ENCODE measurements at places on chromosomes 1 and 21.

DNA sequence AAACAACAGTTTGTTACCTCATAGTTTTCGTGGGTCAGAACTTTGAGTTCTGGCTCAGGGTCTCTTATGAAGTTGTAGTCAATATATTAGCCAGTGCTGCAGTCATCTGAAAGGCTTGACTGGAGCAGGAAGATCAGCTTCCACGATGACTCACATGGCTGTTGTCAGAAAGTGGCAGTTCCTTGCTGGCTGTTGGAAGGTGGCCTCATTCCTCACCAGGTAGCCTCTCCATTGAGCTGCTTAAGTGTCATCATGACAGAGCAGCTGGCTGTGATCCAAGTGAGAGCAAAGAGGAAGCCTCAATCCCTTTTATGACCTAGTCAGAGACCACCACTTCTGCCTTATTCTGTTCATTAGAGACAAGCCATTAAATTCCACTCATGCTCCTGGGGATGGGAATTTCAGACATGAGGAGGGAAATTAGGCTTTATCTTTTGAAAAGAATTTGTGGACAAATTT is 5.6 kb downstream of the OSBPL9 start:
- no peak for DNase-seq

DNA sequence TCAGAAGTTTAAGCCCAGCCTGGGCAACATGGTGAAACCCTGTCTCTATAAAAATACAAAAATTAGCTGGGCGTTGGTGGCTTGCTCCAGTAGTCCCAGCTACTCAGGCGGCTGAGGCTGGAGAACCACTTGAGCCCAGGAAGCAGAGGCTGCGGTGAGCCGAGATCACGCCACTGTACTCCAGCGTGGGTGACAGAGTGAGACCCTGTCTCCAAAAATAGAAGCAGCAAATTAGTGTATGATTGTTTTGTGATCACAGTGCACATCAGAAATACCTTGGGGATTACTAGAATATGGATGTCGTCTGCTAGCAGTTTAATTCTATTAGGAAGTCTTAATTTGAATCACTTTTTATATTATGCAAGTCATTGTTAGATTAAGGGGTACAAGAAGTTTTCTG is 59.0 kb downstream of the ZBTB17 start:
- DNase-seq = no peak

DNA sequence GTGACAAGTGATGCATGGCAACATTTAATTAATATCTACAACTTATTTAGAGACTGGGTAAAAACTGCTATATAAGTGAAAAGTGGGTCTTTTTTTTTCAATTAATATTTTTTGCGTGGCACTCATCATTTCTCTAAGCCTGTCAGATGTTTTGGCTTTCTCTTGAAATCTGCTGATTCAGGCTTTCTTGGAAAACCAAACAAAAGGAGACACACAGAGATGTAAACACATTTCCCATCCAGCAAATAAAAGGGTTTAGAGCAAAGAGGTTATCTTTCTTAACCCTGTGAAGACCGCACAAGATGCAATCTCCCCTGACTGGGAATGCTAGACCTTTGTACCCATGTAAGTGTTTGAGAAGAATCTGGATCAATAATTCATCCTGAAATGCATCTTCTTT is 48.7 kb upstream of the PLXNA2 start:
- DNase-seq = no peak

GRCh38 chr1:89821322-89822108 is 683 bp downstream of the LRRC8D start:
- DNase-seq = no peak

DNA sequence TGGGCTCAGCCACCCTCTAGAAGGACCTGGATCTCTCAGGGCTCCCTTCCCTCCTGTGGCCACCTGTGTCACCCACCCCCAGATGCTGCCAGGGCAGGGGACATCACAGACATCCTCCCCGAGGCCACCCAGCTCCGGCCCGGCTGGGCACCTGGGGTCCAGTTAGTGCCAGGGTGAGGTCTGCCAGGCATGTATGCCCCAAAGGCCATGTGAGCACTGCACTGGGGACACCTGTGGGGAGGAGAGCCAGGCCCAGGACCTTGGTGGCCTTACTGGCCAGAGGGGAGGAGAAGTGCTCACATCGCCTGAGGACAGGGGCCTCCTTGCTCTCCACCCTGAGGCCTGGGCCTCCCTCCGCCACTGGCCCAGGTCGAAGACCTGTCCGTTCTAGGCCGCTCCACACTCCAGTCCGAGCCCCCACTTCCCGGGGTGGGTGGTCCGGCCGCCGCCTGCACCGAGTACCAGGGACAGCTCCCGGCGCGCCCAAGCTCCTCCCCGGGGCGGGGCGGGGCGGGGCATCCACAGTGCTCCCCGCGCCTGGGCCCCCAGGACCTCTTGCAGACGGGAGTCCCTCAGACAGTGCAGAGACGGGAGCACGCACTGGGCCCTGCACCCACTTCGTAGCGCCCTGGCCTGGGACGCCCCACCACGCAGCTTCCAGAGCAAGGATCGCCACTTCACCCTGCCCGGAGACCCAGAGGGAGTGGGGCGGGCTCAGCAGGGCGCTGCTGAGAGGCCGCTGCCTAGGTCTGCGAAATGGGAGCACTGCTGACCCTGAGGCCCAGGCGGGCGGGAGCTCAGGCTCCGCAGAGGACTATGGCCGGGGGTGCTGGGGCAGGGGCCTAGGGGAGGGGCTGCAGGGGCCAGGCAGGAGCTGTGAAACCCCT is 34.3 kb upstream of the CCDC27 start:
- no peak for DNase-seq

DNA sequence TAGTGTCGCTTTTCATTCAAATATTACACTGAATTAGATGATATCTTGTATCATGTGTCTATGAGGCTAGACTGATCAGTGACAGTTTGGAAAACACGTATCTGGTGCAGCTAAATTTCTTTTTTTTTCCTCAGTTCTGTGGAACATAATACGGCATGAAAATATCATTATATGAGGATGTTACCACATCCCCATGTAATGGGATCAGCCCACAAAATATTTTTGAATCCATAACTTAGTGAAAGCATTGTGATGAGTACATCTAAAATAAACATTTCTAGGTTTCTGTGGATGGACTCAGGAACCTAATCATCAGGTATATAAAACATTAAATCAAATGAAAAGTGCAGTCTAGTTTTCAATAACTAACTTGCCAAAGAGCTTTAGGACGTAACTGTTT is 356.3 kb downstream of the USP25 start:
- DNase-seq = no peak

DNA sequence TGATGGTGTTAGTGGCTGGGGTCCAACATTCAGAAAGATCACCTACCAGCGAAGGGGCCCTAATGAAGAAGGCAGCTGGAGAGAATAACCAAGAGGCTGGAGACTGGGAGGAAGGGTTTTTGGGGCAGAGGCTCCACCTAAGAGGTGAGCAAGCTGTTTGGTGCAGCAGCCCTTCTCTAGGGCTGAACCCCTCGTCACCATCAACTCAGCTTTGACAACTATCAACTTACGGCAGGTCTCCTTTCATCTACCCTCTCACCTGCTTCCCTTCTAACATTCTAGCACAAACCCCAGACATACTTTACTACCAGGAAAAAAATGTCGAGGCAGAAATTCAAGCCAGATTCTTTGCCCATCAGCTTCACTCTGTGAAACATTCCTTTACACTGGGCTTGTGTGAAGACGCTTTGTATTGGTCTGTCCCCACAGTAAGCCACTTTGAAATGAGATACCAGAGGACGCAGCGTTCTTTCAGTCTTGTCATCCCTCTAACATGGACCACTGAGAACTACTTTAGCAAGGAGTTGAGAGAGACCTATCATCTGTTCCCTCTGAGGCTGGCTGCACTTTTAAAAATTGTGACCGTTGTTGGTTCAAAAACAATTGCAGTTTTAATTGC is 84.6 kb downstream of the RAVER2 start:
- no peak for DNase-seq

GRCh38 chr1:27561124-27561899 is 42.6 kb downstream of the AHDC1 start:
- no peak for DNase-seq

- no peak for DNase-seq
Observed at GRCh38 chr1:199522936-199523335, 504.6 kb upstream of the NR5A2 start.

GRCh38 chr1:180786624-180787023 is 126.1 kb upstream of the KIAA1614 start:
- no peak for DNase-seq

DNA sequence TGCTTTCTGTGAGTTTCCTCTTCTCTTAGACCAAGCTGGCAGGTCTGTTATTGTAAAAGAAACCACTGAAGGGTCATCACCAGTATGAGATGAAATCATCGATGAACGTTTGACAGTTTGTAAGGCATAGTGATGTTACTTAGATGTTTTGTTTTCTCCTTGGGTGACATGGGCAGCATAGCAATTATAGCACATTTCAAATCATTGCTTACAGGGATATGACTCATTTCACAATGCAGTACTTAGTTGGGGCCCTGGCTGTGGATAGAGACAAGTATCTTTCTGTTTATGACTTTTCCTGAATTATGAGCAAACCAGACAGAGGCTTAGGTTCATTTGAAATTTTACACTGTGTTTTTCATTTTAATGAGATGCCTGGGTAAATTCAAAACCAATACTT is 313.0 kb downstream of the RWDD3 start:
- no peak for DNase-seq

DNA sequence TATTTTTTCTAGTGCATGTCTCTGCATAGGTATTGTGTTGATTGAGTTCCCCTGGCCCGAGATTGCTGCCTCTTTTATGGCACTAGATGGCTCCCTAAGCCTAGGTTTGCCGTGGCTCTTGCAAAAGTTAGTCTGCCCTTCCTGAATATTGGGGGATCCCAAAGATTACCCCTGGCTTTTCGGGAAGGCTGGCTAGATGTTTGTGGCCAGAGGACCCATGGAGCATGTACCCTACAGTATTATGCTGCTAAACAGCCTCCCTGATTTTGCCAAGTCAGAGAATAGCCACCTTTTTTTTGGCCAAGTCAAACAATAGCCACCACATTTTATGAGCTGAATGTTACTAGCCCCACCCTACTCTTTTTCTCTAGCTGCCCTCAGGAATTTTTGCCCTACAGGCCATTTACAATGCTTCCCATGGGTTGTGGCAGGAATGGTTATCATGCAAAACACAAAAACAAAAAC is 343.2 kb downstream of the OLFM3 start:
- DNase-seq = peak; percentile 60

GRCh38 chr21:38181096-38181495 is 75.7 kb upstream of the KCNJ15 start:
- DNase-seq = no peak
